ENCODE measurements at places on chromosomes 16 and 17. TPM values are rescaled to one million over a fixed set of nuclear protein-coding genes. Genes with fewer than 3 reads are reported as not detected.

OR1A1 gene
- not detected for total RNA-seq

ACE gene
- total RNA-seq, result 155 TPM

SIAH1 gene
- 35.6 TPM for total RNA-seq

CCDC200 gene
- 0.14 TPM for total RNA-seq

NPIPA5 gene
- 0.98 TPM for total RNA-seq

MAF gene
- 43.7 TPM for total RNA-seq

EPN3 gene
- under 0.01 TPM for total RNA-seq

CDK5RAP3 gene
- total RNA-seq, result 48.0 TPM

P2RX1 gene
- not detected for total RNA-seq

TOM1L1 gene
- 0.70 TPM for total RNA-seq

ABCA9 gene
- 3.3 TPM for total RNA-seq

TSPAN10 gene
- 0.68 TPM for total RNA-seq

KRT20 gene
- total RNA-seq, result not detected

MEOX1 gene
- 0.05 TPM for total RNA-seq

CTU2 gene
- total RNA-seq, result 11.6 TPM

USP36 gene
- 22.8 TPM for total RNA-seq

SLC38A8 gene
- not detected for total RNA-seq

ITGAX gene
- 0.34 TPM for total RNA-seq

NPB gene
- not detected for total RNA-seq

NLK gene
- total RNA-seq, result 49.4 TPM

BRD7 gene
- total RNA-seq, result 53.8 TPM

MILR1 gene
- total RNA-seq, result 3.2 TPM

CIITA gene
- 0.28 TPM for total RNA-seq

MT1M gene
- total RNA-seq, result 0.34 TPM

KRT36 gene
- total RNA-seq, result 0.14 TPM

KRT13 gene
- total RNA-seq, result not detected

ABI3 gene
- total RNA-seq, result 12.9 TPM

TMIGD1 gene
- total RNA-seq, result not detected

BTBD17 gene
- total RNA-seq, result not detected

ADORA2B gene
- 3.6 TPM for total RNA-seq

CALB2 gene
- not detected for total RNA-seq

KRTAP4-9 gene
- not detected for total RNA-seq

SPATA32 gene
- total RNA-seq, result 0.05 TPM

LDHD gene
- 1.7 TPM for total RNA-seq

EPOP gene
- 0.65 TPM for total RNA-seq

NAGS gene
- total RNA-seq, result 6.8 TPM

DERL2 gene
- total RNA-seq, result 25.0 TPM

KRTAP9-4 gene
- not detected for total RNA-seq

GAS2L2 gene
- 0.05 TPM for total RNA-seq

ZSCAN10 gene
- total RNA-seq, result not detected

PDE6G gene
- 4.1 TPM for total RNA-seq

CBX2 gene
- 14.1 TPM for total RNA-seq

MYH8 gene
- not detected for total RNA-seq

KRTAP16-1 gene
- 0.05 TPM for total RNA-seq

ZNF771 gene
- 21.4 TPM for total RNA-seq

TBX21 gene
- total RNA-seq, result not detected

CHRNE gene
- 3.6 TPM for total RNA-seq

TBC1D3D gene
- 0.65 TPM for total RNA-seq

TPSAB1 gene
- total RNA-seq, result not detected

CXCL16 gene
- 1.5 TPM for total RNA-seq

SMARCE1 gene
- total RNA-seq, result 91.9 TPM

ZNF385C gene
- not detected for total RNA-seq

CHST6 gene
- total RNA-seq, result 1.9 TPM

C16orf96 gene
- total RNA-seq, result not detected

CD300C gene
- total RNA-seq, result not detected

OR1D5 gene
- total RNA-seq, result not detected

TXNDC11 gene
- 47.5 TPM for total RNA-seq

FOXN1 gene
- not detected for total RNA-seq

COX6A2 gene
- total RNA-seq, result not detected

Measured in dermis blood vessel endothelial cell (primary cell).